ENCODE measurements at places on chromosomes 1 and 21.

DNA sequence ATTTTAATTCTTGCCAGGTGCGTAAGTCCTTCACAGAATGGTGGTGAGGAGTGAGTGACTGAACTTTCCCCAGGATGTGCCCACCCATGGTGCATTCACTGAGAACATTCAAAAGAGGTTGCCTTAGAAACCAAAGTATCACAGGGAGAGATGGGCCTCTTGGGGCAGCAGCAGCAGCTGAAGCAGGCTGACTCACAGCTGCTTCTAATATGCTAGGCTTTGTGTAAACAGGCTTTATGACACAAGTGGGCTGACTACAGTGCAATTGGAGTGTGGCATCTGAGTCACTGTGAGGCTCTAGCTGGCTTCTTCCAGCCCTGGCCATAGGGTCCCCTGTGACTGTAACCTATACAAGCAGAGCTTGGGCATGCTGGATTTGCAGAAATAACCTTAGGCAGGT lies 12.6 kb downstream of the PIGP start:
- peak; percentile 24 for DNase-seq

GRCh38 chr1:6501279-6501813 lies 9.9 kb upstream of the PLEKHG5 start:
- DNase-seq: no peak

- DNase-seq: no peak
Measured at GRCh38 chr1:36761113-36761512, 273.2 kb downstream of the GRIK3 start.

DNA sequence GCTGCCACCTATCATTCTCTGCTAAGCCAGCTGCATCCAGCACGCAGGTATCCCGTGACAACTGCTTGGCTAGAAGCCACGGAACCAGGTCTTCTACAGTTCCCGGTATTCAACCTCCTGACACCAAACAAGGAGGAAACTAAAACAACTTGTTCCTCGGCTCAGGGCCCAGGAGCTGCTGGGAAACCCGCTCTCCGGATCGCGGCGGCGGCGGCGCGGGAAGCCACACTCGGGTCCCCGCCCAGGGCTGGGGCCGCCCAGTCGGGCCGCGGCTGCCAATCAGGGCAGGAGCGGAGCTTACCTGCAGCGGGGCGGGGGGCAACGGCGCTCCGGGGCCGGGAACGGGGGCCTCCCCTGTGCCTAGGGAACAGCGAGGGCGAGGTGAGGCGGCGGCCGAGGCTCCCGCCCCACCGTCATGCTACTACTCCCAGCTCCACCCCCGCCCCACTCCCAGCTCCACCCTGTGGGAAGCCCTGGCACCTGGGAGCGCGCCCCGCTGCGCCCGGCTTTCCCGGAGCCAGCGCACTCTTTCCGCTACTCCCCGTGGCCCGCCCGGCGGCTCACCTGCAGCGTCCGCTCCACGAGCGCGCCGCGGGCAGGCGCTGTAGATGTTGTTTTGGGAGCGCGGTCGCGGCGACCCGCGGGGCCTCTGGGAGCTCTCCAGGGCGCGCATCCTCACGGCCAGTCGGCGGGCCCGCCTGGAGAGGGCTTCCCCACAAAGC lies 12.1 kb downstream of the IL24 start:
- DNase-seq: peak; percentile 71

DNA sequence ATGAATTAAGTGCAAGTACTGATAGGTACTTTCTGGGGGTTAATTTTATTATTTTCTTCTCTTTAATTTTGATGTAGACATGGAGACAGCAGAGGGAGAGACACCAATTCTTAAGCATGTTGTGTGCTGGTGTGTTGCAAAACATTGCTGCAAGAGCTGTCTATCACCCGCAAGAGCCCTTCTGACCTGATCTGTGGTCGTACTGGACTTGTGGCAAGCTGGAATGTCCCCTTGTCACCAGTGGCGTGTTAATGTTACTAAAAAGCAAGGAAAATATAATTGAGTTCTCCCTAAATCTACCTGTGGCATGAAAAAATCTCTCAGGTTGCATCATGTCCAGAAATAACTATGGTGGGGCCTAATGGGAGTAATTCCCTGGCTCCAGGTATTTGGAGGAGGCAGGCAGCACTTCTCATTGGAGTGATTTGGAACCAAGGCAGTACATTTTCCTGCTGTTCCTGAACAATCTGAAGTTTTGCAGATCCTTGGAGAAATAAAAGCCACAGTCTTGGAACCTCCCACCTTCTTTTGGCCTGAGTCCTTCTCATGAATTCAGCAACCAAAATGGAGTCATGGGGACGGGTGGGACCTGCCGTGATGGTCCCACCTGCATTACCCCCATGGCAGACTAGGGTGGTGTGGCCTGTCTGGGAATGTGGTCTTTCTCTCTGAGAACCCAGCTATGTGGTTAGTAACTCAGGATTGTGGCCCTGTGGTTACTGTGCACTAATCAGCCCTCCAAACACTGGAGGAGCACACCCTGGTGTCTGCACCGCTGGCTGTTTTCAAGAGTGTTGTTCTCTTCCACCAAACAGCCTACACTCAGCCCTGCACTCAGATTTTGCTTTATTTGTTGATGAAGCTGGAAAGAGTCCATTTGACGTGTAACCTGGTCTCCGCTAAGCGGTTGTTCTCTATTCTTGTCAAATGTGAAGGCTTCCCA lies 57.4 kb downstream of the GALNT2 start:
- DNase-seq: no peak

- DNase-seq: peak; percentile 60
Measured at GRCh38 chr21:46661211-46661625, 25.7 kb downstream of the PRMT2 start.
